Memory B cell (primary cell): ENCODE measurements at places on chromosomes 6 and 20.
A peak's percentile ranks its signal among the peaks of the same experiment; 100 is the strongest.

GRCh38 chr6:169805242-169805838 lies 53.9 kb downstream of the ERMARD start:
- DNase-seq: no peak

GRCh38 chr6:75081921-75082320 lies 123.9 kb downstream of the COL12A1 start:
- no peak for DNase-seq

DNA sequence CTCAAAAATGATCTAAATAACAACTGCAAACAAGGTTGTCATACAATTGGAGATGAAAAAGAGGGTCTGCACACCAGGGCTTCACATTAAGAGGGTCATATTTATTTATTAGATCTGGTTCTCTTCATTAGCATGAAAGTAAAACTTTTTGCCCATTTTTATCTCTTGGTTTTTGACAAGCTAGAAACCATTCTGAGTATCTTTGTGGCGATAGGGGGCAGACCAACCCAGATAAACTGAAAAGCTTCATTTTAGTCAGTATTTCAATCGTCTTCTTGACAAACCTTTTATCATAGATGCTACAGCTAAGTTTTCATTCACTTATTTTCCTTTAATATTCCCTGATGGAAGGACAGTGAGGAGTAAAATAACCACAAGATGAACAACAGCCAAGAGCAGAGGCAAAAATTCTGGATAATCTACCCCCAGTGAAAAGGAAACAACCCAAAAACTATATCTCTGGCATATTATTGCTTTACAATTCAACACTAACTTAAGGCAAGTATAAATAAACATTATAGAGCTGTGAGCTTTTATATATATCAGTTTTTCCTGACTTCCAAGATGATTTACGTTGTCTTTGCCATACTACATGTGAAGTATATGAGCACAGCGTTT lies 45.2 kb downstream of the THEMIS start:
- no peak for DNase-seq

DNA sequence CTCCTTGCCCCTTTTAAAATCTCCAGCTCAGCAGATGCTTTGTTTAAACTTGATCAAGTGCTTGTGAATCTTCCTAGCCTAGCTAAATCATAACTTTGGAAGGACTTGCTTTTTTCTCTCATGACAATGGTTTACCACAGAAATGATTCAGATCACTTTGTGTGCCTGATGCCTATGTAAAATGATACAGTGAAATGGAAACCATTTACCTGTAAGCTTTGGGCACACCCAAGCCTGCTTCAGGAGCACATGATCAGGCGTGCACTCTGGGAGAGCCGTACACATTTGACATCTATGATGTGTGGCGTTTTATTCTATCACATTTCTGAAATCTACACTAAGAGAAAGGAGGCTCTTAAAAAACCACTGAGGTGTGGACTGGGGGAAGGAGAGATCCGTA lies 41.1 kb downstream of the PTPN1 start:
- no peak for DNase-seq

DNA sequence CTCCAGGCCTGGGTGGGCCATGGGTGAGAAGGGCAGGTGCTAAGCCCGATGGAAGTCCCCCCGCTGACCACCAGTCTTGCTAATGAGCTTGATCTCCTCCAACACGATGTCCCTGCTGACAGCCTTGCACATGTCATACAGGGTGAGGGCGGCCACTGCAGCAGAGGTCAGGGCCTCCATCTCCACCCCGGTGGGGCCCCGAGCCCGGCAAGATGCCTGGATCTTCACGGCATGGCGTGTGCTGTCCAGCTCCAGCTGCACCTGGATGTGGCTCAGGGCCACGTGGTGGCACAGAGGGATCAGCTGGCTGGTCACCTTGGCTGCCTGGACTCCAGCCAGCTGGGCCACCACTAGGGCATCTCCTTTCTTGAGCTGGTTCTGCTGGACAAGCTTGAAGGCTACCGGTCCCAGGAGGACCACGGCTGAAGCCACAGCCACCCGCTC lies 27.9 kb downstream of the MOCS1 start:
- no peak for DNase-seq

GRCh38 chr6:105384004-105384403 lies 18.9 kb downstream of the PREP start:
- no peak for DNase-seq

DNA sequence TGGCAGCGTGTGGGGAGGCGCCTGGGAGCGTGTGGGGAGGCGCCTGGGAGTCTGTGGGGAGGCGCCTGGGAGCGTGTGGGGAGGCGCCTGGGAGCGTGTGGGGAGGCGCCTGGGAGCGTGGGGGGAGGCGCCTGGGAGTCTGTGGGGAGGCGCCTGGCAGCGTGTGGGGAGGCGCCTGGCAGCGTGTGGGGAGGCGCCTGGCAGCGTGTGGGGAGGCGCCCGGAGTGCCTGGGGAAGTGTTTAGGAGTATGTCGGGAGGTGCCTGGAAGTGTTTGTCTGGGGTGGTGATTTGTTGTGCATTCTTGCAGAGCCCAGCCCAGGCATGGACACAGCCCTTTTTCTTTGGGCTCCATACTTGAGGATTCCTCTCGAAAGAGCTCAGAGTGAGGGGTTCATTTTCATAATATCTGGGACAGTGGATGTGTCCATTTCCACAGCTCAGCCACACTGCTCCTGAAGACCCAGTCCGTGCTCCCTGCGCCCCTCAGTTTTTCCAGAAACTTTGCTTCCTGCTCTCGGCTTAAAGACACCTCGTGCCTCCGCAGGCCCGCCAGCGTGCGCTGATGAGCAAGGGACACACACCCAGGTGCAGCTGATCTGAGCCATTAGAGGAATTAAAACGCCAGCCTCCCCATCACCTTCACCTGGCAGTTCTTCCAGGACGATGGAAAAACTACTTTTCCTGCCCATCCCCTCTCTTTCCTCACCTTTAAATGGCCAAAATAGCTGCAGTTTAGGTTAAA lies 172.2 kb upstream of the THBS2 start:
- no peak for DNase-seq

DNA sequence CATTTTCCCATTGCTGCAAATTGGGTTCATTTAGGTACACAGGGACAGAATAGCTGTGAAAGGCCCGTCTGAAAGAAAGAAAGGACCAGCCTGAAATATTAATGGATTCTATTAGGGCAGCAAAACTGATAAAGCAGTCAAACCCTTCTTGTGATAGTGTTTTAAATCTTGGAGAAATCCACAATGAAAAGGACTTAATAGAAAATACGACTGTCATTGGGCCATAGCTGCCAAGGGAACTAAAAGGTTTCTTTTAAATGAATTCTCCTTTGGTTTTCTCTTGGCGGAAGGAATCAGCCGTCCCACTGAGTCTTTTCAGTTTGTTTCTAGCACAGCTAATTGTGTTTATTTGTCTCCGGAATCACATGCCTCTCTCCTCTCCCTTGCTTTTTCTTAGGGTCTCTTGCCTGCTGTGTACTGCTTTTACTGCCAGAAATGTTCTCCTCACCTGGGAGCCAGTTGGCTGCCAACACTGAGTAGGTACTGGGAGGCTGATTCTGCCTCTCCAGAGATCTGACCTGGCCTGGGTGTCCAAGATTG lies 11.3 kb downstream of the PAQR8 start:
- DNase-seq: no peak

DNA sequence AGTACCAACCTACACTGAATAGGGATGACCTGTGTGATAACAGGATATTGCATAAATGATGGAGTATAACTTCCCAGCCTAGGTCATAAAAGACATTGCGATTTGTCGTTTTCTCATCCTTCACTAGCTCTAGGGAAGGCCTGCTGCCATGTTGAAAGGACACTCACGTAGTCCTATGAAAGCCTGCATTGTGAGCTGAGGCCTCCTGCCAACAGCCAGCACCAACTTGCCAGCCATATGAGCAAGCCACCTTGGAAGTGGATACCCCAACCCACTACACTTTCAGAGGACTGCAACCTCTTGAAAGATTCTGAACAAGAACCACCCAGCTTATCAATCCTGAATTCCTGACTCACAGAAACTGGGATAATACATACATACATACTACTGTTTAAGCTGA lies 3.5 kb upstream of the PANK2 start:
- no peak for DNase-seq

GRCh38 chr6:42899871-42900270 lies 16.0 kb upstream of the PTCRA start:
- DNase-seq: no peak

- no peak for DNase-seq
Observed at GRCh38 chr6:73309535-73309784, 44.6 kb downstream of the DPPA5 start.

DNA sequence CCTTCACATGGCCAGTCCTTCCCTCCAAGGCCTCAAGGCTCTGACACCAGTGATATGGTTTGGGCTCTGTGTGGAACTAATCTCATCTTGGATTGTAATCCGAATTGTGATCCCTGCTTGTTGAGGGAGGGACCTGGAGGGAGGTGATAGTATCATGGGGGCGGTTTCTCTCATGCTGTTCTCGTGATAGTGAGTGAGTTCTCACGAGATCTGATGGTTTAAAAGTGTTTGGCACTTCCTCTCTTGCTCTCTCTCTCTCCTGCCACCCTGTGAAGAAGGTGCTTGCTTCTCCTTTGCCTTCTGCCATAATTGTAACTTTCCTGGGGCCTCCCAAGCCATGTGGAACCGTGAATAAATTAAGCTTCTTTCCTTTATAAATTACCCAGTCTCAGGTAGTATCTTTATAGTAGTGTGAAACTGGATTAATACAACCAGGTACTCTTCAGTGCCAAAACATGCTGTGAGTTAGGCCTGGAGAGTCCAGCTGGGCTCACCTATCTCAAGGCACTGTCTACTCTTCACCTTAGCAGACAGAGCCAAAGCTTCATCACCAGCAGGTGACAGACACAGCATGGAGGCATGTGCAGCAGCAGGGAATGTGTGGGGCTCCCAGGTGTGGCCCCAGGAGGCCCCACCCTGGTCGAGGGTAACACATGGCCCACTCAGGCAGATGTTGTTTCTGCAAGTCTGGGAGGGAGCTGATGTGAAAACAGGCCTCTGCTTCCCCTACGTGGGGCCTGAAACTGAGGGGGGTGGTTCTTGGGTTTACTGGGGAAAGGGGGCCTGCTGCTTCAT lies 97.5 kb upstream of the CDYL start:
- no peak for DNase-seq

- no peak for DNase-seq
Observed at GRCh38 chr20:47704746-47705496, 80.4 kb downstream of the SULF2 start.

GRCh38 chr6:160520043-160520904 lies 143.8 kb downstream of the LPA start:
- peak; percentile 74 for DNase-seq

DNA sequence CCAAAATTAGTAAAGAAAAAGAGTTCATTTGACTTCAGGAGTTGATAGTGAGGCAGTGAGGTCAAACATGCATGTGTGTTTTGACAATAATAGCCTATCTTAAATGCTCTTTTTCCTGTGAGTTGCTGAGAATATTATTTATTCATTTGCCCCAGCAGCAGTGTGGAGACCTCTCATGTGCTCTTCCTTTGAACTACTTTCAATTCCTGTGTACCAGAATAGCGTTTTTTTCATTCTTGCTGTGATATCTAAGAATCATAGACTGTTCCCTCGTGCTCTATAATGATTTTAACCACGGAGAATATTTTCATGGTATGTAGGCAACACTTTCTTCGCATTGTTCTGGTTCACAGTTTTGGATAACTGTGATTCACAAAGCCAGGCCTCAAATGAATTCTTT lies 5.2 kb downstream of the CDYL start:
- DNase-seq: no peak
